ENCODE measurements at places on chromosomes 4 and X. TPM values are rescaled to one million over a fixed set of nuclear protein-coding genes. Genes with fewer than 3 reads are reported as not detected.

GRCh38 chrX:129833153-129833990 is 10.3 kb downstream of the ZDHHC9 start:
- no peak for DNase-seq

DNA sequence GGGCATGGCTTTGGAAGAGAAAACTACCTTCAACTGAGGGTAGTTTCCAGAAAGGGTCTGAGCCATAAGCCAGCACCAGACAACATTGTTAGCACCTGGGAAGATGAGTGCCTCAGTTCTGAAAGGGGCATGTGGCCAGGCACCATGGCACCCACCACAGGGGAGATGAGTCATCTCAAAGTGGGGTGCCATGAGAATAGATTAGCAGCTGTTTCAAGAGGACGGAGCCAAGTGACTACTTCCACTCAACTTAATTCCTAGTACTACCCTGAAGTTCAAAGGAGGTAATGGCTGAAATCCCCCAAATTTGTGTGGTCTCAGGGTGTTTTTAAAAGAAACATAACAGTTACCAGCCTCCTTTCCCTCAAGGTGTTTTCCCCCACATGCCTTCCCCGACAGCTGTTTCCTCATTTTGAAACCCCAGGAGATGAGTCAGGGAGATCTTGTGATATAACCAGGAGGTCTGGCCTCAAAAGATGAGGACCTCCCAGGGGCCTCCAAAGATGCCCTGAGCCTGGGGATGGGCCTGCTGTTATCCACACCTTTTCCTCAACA is 27.8 kb upstream of the FTHL17 start:
- DNase-seq = no peak

- DNase-seq = no peak
Measured at GRCh38 chr4:108247387-108248049, 78.8 kb upstream of the LEF1 start.

- no peak for DNase-seq
Measured at GRCh38 chr4:972651-973424, 531 bp downstream of the DGKQ start.

DNA sequence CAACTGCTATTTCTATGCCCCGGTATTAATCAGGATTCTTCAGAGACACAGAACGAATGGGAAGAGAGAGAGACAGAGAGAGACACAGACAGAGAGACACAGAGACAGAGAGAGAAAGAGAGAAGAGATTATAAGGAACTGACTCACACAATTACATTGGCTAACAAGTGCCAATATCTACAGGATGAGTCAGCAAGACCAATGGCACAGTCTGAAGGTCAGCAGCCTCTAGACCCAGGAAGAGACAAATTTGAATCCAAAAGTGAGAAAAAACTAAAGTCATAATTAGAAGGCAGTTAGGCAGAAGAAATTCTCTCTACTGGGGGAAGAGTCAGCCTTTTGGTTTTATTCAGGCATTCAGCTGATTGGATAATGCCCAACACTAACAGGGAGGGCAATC is 187.3 kb downstream of the MAB21L2 start:
- no peak for DNase-seq

DNA sequence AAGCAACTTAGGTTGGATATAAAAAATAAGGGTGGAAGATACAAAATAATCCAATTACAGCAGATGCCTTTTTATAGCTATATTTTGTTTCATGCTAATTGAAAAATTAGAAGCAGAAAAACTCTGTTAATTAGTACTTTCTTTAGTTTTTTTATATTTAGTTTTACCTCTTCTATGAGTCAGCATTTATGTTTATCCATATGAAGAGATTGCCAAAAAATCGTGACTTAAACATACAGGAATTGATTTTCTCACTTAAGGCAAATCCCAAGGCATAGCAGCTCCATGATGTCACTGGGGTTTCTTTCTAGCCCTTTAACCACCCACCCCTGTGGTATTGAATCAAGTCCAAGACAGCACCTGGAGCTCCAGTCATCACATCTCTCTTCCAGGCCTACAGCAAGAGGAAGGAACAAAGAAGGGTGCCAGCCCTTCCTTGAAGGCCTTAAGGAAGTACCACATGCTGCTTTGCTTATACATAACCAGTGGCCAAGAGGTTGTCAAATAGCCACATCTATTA is 365.8 kb upstream of the TENM3 start:
- no peak for DNase-seq

The ARHGAP24 gene
- 5.0 TPM for total RNA-seq
